Glutamatergic neuron (in vitro differentiated cells): ENCODE measurements at places on chromosomes 16 and 17.
A peak's percentile ranks its signal among the peaks of the same experiment; 100 is the strongest.

GRCh38 chr16:12833926-12834325 is 30.2 kb upstream of the CPPED1 start:
- DNase-seq, result peak; percentile 54

GRCh38 chr17:76826330-76827068 is 41.7 kb upstream of the MGAT5B start:
- DNase-seq, result no peak

DNA sequence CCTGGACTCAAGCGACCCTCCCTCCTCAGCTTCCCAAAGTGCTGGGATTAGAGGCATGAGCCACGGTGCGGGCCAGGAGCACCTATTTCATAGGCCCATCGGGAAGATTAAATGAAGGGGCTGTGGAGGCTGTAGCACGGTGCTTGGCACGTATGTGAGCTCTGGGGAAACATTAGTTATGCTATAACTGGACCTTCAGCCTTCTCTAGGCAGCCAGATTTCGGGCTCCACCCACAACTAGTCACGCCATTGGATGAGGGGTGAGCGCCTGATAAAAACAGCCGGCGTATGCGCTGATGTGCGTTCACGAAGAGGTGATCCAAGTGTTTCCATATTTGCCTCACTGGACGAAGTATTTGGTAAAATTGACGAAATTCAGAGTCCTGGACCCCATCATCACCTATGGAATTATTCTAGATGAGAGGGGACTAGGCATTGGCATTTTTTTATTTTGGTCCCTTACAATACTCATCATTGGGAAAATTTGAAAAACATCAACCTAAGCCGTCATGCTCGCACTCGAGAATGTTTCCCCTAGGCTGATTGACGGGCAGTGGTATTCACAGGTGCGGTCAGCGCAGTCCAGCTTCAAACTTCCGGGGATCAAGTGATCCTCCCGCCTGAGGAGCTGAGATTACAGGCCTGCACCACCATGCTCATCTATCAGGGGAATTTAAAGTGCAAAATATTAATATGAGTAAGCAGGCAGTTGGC is 1.8 kb upstream of the ANKRD11 start:
- no peak for DNase-seq

- DNase-seq, result no peak
These were observed 1469.5 kb upstream of the GOT2 start for GRCh38 chr16:60203525-60204124.

DNA sequence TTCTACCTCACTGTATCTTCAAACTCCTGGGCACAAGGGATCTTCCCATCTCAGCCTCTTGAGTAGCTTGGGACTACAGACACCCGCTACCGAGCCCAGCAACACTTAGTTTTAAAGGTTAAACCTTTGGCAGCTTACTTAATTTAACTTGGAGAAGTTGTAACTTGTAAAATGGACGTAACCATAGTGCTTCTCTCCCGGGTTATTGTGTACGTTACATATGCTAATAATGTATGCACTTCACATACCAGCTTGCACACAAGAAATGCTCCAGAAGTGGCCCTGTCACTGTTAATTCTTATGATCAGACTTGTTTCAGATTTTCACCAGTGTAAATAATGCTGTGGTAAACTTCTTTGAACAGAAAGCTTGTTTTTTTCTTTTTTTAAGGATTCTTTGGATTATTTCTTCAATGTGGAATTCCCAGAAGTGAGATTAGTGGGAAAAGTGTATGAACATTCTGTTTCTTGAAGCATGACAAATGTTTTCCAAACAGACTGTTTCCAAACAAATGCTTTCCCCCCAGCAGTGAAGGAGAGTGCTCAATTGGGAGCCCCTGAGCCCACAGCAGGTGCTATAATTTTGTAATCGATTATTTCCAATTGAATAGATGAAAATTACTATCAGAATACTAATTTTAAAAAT is 61.5 kb downstream of the EPN2 start:
- no peak for DNase-seq

DNA sequence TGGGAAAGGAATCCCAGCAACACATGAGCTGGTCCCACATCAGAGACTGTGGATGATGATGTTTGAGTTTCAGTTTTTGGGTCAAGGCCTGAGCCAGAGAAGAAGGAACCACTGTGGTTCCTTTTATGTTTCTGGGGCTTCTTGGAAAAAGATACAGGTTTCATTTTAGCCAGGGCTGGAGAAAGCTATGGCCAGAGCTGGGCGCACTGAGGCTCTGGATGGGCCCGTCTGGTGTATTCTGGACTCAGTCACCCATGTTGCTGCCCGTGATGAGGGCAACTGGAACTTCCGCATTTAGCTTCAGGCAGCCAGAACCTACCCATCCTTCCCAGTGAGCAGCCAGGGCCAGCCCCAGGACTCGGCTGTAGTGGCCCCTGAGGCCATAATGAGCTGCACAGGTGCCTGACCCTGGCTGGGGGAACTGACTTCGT is 15.0 kb upstream of the PITPNA start:
- DNase-seq, result no peak

DNA sequence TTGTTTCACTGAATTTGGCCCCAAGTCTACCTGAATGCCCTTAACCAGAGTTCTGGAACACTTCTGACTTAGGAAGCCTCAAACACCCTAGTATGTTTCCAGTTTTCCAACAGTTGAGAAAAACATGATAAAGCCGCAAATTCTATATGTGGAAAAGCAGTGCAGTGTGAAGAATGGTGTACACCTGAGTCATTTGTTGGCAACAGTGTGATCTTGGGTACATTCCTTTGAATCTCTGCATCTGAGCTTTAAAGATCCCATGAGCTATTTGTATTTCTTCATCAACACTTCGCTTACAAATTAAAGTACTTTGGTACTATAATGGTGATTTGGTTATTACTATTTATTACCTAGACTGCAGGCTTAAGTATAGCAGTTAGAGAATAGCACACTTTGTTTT is 93.6 kb upstream of the TBX2 start:
- no peak for DNase-seq

DNA sequence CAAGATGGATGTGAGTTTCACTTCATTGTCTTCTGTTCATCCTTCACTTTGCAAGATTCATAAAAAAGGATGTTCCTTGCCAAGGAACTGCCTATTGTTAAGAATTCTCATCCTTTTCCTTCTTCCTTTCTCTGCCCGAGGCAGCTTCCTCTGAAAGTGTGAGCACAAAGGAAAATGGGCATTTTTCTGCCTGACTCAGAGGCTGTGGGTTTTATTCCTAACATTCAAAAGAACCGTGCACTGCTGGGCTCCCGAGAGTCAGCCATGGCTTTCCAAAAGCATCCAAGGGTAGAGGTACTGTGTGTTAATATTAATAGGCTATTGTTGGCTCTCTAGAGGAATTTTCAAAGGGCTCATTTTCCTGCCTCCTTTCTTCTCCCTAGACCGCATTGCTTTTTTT is 289.4 kb downstream of the ABCC12 start:
- DNase-seq, result no peak

GRCh38 chr16:57382535-57383275 is 10.4 kb downstream of the CX3CL1 start:
- DNase-seq, result no peak

- no peak for DNase-seq
These were observed 124.7 kb downstream of the SNX11 start for GRCh38 chr17:48231995-48232959.

- DNase-seq, result no peak
These were observed 94.1 kb downstream of the TMEM132E start for GRCh38 chr17:34673516-34673915.

DNA sequence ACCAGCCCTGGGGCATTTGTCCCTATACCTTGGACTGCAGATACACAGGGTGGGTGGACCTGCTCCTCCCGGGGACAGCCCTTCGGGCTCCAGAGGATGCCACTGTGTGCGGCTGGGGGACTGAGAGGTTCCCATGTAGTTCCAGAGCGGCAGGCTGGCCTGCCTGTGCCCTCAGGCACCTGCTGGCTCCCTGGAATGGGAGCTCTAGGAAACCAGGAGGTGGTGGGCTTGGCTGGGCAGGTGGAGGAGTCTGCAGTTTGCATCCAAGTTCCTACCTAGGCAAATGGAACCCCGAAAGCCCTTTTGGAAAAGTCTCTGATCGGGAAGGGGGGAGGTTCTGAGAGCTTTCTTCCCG is 982 bp downstream of the DBNDD1 start:
- DNase-seq, result no peak

GRCh38 chr17:48542698-48543106 is 2.2 kb downstream of the HOXB2 start:
- DNase-seq, result no peak

- no peak for DNase-seq
These were observed 46.9 kb upstream of the BAHCC1 start for GRCh38 chr17:81348097-81349055.

DNA sequence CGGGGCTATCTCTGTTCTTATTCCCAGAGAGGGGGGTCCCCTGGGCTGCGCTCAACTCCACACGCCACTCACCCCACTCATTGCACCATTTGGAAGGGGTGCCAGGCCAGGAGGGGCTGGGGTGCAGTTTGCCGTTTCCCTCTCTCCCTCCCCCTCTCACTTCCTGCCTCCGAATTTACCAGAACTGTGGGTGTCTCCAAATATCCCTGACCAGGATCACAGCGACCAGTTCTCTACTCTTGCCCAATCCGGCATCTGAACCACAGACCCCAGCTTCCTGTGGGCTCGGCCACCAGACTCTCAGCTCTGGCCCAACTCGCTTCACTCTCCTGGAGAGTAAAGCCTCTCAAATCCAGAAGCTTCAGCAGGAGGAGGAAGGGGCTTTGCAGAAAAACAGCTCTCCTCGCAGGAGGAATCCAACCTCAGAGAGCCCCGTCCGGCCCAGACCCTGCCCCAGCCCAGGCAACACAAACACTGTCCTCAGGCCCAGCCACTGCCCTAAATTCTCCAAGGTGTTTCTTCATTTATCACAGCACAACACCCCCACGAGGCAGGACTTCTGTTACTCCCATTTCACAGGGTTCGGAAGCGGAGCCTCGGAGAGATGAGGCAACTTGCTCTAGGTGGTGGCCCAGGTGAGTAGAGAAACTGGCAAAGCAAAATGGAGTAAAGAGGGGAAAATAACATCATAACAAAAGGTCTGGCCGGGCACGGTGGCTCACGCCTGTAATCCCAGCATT is 423 bp upstream of the ASGR2 start:
- DNase-seq, result no peak

DNA sequence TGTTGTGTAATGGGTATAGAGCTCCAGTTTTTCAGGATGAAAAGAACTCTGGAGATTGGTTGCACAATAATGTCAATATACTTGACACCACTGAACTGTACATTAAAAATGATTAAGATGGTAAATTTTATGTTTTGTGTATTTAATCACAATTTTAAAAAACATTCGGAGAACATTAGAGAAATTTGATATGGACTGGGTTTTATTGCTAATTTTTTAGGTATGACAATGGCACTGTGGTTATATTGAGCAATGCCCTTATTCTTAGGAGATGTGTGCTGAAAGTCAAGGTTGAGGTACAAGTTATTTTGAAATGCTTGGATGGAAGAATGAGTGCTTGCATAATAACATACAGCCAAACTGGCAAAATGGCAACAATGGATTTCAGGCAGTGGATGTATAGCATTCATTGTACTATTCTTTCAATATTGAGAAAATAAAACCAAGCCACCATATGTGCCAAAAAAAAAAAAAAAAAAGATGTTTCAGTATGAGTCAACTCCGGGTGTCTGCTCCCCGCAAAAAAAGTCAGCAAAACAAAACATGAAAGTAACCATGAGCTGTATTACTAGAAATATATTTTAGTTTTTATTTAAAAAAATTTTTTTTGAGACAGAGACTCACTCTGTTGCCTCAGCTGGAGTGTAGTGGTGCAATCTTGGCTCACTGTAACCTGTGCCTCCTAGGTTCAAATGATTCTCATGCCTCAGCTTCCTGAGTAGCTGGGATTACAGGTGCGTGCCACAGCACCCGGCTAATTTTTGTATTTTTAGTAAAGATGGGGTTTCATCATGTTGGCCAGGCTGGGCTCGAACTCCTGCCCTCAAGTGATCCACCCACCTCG is 19.8 kb downstream of the HOXB1 start:
- no peak for DNase-seq

GRCh38 chr17:1643293-1643998 is 2.1 kb downstream of the SCARF1 start:
- peak; percentile 62 for DNase-seq
